ENCODE measurements at places on chromosomes 3 and 15.

- no peak for DNase-seq
Measured at GRCh38 chr15:91670108-91670507, 183.4 kb upstream of the SLCO3A1 start.

DNA sequence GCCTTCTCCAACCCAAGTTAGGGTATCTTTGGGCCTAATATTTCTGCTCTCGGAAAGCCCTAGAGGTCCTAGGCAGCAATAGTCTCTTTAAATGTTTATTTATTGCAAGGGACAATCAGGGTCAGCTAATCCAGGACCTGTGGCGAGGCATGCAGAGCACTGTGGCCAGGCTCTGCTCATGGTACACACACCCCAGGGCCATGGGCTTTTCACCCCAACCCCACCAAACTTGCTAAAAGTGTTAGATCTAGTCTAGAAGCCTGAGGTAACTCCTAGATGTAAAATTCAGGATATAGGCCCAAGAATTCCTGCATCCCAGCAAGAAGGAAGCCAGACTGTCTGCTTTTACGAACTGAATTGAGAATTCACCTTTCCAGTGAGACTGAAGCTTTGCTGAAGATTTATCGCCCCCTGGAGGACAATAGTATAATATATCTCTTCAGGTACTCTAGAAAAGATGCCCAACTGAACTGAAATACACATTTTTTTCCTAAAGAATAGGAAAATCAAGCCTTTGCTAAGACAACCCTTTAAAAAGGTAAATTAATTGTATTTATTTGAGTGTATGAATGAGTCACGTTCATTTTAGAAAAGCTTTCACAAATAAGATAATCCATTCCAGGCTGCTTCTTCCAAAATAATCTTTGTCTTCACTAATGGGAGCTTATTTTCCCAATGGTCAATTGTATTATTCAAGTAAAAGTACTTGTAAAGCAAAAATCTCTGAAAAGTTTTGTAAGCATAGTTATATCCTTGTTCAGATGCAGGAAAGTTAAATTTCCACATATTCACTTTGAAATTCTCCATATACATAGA lies 89.8 kb downstream of the LRRC3B start:
- DNase-seq = no peak

DNA sequence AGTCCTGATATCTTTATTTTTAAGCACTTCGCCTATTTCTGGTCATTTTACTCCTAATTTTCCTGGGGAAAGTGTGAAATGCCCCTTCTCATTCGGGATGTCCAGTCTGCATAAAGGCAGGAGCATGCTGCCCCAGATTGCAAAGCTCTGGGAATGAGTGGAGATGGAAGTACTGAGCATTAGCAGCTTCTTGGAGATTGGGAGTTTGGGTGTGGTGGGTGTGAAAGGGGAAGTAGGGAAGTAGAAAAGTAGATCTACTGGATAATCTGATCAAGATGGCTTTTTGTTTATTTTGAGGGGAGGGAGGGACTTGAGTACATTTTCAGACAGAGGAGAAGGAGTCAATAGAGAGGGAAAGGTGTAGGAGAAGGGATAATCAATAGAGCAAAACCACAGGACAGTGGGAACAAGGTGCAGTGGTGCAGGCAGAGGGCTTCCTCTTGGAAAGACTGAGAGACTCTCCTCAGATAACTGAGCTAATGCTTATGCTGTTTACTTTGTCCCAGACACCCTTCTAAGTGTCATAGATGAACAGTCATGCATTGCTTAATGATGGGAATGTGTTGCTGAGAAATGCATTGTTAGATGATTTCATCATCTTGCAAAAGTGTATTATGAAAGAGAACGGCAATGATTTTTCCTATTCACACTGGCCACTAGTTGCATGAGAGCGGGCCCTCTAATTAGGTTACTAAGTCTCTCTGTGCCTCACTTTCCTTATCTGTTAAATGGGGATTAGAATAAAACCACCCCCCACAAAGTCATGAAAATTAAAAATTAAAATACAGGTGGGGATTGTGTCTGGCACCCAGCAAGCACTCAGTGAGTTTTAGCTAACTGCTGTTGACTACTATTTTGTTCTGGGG lies 45.5 kb downstream of the PHLDB2 start:
- no peak for DNase-seq

DNA sequence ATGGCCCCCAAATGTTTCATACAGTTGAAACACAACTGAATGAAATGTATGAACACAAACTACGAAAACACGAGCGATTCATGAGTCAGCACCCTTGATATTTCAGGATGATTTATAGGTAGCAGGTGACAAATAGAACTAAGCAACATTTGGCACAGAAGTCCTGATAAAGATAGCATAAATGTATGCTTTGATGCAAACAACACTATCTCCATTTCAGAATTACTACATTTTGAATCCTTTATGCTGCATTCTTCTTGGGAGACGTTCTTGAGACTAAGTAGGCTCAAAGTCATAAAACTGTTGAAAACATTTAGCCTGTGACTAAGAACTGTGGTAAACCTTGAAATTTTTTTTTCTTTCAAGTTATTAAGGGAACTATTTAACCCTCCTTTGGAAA lies 200.3 kb upstream of the ICE2 start:
- DNase-seq = no peak

DNA sequence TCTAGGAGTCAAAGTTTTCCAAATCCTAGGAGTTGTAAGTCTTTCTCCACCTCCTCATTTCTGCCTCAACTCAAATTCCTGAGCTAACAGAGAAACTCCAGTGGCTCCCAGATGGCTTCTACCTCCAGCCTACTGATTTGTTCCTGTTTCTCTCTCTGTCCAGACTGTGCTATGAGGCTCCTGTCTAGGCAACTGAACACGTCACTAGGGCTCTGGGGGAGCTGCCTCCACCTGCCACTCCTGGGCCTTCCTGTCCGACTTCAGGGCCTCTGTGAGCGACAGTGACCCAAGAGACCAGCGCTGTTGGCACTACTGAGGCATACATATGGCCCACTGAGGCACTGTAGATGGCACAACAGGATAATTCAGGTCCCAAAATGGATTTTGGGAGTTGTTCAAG lies 71.4 kb downstream of the EXOG start:
- DNase-seq = no peak

- no peak for DNase-seq
Measured at GRCh38 chr3:13484851-13485590, 4.9 kb downstream of the HDAC11 start.

- no peak for DNase-seq
Measured at GRCh38 chr3:160473978-160474377, 24.4 kb upstream of the TRIM59 start.

- no peak for DNase-seq
Measured at GRCh38 chr3:161419555-161420333, 48.4 kb upstream of the SPTSSB start.

- DNase-seq = no peak
Measured at GRCh38 chr15:68642491-68642845, 63.7 kb downstream of the CORO2B start.

DNA sequence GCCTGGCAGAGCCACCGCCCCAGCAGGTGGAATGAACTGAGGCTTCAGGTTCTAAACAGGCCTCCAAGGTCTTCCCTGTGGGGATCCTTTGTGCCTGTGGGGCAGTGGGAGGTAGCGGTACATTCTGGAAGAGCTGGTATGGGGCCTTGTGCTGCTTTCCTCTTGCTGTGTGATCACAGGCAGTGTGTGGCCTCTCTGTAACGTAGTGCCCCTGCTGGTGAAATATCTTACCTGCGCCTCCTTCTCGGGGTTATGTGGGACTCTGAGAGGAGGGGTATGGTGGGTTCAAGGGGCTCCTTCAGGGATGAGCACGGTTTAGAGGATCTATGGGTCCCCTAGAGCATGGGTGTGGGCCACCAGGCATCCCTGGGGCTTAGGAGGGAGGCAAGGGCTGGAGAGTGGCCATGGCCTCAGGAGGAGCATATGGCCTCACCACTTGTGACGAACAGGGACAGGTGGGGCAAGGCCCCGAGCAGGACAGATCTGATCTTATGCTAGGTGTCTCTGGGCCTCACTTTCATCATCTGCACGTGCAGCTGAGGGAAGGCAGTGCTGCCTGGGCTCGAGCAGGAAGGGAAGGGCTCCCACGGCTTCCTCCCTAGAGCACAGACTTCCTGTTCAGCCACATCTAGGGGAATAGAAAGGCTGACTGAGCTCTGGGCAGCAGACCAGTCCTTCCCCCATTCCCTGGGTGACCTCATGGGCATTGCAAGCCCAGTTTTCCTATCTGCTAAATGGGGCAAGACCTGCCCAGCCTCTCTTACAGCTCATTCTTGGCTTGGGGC lies 1.9 kb upstream of the ALS2CL start:
- DNase-seq = no peak

DNA sequence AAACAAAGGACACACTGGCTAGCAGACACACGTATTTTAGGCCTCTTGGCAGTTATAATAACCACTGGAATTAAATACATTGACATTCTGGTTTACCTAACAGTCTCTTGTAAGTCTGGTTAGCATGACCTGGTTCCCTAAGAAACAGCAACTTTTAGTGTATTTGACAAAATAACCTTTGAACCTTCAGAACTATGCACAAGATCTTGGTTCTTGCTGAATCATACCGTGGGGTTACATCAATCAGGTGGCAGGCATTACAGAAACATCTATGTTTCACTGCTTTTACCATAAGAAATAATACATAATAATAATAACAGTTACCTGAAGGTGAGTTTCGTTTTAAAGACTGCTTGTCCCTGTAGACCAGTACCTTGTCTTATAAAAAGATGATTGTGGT lies 18.8 kb downstream of the LEO1 start:
- no peak for DNase-seq

DNA sequence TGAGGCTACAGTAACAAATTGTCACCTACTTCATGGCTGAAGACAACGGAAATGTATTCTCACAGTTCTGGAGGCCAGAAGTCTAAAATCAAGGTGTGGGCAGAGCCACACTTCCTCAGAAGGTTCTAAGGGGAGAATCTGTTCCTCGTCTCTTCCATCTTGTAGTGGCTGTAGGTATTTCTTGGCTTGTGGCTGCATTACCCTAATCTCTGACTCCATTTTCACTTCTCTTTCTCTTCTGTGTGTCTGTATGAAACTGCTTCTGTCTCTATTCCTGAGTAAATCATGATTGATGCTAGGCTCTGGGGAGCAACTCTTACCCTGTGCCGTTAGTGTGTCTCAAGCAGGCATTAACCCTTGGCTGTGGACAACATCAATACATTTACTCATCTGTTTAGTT lies 164.7 kb downstream of the SQOR start:
- DNase-seq = no peak

DNA sequence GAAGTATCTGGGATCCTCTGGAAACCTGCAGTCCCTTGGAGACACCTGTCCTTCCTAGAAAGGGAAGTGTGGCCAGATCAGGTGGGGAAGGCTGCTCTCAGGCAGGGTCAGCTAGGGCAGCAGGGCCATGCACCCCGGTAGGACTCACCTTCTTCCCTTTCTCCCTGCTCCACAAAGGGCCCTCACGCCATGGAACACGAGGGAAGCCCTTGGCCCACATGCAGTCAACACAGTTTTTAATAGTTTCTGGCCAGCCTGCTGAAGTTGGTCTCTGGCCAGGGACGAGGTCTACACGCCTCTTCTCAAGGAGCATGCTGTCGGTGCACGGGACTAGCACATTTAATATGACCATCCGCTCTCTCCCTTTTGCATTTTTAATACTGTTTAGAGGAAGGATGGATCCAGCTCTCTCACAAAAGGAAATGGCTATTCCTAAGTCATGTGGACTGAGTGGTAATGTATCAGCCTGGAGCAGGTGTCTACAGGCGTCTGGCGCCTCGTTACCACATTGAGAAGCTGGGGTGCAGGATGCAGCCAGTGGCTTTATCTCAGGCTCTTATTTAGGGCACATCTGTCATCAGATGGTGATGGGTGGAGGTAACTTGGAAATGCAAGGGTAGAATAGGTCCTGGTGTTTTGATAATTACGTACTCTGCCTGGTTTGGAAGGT lies 153.9 kb downstream of the KLF13 start:
- no peak for DNase-seq

DNA sequence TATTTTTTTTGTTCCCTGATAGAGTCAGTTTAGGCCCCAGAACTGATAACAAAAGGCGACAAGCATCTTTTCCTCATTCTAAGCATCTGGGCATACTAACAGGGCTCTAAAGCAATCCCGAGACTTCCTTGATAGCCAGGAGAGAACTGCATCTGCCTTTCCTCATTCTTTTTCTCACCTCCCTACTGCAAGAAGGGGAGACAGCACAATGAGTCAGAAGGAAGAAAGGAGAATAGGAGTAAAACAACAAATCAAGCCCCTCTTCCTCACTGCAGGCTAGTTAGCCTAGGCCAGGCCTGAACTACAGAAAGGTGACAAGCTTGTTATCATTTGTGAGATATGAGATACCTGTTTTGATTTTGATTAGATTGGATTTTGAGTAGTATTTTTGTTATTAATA lies 97.9 kb downstream of the NAALADL2 start:
- no peak for DNase-seq

GRCh38 chr3:34229876-34230275 lies 431.4 kb downstream of the PDCD6IP start:
- no peak for DNase-seq

- no peak for DNase-seq
Measured at GRCh38 chr3:56154297-56154696, 314.0 kb downstream of the ERC2 start.

DNA sequence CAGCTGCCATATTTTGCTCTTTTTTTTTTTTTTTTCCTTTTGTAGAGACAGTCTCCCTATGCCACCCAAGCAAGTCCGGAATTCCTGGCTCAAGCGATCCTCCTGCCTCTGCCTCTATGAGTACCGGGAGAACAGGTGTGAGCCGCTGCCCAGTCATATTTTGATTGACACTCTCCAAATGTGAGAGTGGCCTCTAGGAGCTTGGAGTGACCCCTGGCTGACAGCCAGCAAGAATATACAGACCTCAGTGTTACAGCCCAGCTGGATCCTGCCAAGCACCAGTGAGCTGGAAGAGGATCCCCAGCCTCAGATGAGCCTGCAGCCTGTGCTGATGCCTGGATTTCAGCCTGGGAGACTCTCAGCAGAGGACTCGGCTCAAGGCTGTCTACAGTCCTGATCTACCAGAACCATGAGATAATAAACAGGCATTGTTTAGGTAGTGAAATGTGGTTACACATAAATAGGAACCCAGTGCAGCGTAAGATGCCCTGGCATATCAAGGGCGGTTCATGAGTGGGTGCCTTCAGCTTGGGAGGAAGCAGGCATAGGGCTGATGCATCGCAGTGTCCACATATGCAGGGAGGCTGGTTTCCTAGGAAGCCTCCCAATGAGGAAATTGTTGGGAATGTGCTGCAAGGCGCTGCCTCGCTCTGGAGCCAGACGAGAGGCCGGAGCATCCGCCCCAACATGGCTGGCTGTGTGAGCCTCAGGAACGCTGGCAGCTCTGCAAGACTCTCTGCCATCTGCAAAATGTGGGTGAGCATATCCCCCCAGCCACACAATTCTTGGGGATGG lies 38.9 kb upstream of the ATP10A start:
- no peak for DNase-seq

- no peak for DNase-seq
Measured at GRCh38 chr15:63411866-63412265, 30.2 kb upstream of the CA12 start.

- no peak for DNase-seq
Measured at GRCh38 chr3:66502245-66502874, 1.5 kb upstream of the LRIG1 start.

- DNase-seq = no peak
Measured at GRCh38 chr15:22815766-22816165, 22.7 kb upstream of the NIPA2 start.
